ENCODE measurements at places on chromosomes 2 and 18.

GRCh38 chr2:168157926-168158325 is 89.5 kb downstream of the STK39 start:
- DNase-seq = peak; percentile 35

GRCh38 chr2:20146401-20146800 is 78.5 kb downstream of the SDC1 start:
- DNase-seq = no peak

GRCh38 chr2:217465100-217465499 is 537.7 kb downstream of the TNS1 start:
- DNase-seq = no peak

DNA sequence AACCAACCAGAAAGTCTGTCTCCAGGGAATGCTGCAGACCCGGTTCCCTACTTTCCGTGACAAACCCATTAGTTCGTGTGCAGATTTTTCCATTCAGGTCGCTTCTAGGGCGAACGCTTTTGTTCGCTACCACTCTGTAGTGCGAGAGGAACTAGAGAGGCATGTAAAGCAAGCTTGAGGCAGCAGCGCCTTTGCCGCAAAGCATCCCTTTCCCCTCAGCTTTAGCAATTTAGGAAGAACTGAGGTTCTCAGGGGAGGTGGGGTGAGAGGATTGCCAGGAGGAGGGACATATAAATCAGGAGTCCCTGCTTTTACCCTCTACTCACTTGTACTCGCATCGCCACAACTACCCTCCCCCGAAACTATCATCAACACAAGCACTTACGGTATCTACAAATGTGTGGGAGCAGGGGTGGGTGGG is 748 bp upstream of the ZNF804A start:
- DNase-seq = peak; percentile 46

DNA sequence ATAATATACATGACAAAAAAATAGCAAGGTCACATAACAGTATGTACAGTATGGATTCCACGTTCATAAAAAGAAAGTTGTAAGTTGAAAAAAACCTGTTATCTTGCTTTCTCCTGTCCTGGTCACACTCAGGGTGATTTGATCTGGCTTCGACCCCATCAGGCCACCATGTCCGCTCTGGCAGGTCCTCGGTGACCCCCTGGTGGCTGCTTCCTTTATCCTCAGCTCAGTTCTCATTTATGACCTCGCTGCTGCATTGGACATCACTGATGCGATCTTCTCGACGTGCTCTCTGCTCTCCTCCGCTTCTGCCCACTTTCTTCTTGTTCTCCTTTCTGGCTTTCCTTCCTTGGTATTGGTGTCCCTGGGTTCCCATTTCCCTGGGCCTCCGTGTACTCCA is 29.7 kb downstream of the DGKD start:
- DNase-seq = no peak

All from fibroblast of villous mesenchyme (primary cell).